ENCODE measurements at places on chromosomes 16 and 17.

DNA sequence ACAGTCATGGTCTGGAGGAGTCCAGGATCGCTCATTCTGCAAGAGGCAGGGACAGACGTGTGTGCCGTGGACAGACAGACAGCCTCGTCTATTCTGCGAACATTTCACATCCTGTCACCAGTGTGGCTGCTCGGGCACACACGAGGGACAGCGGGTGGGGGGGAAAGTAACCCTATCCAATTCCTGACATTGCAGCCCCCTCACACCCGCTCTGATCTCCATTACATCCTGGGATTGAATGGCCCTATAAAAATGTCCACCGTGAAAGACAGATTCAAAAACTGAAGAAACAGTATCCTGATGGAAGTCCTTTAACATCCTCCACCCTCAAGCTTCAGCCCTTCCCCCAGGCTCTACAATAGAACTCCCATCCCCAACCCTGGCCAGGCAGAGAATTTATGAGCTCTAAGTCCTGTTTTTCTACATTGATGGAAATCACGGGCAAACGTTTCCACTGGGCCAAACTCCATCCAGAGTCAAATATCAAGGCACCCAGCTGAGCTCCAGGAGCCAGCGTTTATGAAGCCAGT is 39.4 kb downstream of the HS3ST3A1 start:
- DNase-seq = no peak

DNA sequence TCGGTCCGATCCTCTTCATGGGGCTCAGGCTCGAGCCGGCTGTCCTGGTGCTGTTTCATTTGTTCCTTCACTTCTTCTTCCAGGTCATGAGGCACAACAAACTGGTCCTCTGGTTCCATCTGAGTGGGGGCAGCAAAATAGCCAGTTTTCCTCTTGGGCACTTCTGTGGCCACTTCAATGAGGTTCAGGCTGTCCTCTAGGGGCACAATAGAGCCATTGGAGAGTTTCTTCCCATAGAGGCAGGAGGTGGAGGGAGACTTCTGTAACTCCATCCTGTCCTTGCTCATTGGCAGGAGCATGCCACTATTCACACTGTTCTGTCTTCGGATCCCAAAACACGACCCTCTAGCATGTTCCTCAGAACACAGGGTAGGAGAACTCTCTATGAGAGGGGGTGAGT is 22.9 kb downstream of the MARVELD3 start:
- DNase-seq = no peak

DNA sequence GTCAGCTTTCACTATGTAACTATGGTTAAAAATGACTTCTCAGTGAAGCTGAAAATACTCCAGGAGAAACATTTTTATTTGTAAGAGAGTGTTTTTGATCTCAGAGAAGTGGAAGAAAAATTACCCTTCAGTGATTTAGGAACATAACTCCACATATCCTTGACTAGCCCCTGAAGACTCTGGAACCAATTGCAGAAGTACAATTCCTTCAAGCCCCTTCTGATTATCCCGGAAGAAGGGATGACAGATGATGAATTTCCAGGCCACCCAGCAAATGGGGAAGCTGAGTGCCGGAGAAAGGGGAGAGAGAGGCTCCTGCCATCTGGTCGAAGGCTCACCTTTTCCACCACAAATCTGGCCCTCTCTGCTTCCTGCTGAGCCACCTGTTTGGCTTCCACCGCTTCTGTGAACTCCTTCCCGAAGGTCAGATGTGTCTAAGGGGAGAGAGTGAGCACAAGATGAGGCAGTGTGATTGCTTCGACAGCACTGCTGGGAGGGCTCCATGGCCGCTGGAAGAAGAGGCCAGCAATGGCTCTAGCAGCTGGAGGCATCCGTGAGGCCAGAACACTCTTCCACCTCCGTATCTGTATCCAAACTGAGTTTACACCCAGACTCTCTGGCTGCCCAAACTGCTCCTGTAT is 8.1 kb downstream of the PHB1 start:
- DNase-seq = no peak

DNA sequence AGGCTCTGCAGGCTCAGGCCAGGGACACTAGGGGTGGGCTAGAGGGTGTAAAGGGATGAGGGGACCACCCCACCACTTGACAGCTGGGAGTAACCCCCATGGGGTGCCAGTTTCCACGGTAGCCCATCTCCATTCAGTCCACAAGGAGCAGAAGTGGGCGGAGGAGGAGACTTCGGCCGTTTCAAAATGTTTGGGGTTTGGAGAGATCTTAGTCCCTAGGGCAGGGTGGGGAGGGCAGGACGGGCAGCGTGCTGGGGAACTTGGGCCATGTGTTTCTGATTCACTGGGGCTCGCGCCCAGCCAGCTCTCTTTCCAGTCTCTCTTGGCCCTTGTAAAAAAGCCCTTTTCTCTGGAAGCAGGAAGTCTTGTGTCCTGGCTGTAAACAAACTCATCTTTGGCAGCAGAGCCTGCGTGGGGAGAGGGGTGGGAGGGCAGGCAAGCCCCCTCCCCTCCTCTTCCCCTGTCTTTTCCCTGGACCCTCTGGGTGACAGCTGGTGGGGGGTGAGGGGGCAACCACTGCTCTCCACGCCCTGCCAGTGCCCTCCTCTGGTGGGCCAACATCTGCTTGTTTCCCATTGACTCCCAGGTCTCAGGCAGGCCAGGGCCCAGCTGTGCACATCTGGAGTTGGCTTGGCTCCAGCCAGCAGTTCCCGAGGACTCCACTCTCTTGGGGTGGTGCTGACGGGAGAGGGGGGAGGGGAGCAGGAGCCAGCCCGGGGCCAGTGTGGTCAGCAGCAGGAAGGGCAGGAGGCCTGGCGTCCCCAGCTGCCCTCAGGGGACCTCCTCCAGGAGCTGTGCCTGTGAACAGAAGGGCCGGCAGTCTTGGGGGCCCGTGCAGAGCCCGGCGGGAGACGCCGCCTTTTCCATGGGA is 8.1 kb downstream of the CYGB start:
- no peak for DNase-seq

- no peak for DNase-seq
Observed at GRCh38 chr16:48810436-48810802, 200.4 kb upstream of the N4BP1 start.

- no peak for DNase-seq
Observed at GRCh38 chr16:11215935-11216556, 40.0 kb downstream of the SOCS1 start.

GRCh38 chr16:29007730-29008593 is 23.1 kb downstream of the LAT start:
- peak; percentile 74 for DNase-seq

GRCh38 chr16:73883126-73883525 is 413.5 kb upstream of the PSMD7 start:
- no peak for DNase-seq

DNA sequence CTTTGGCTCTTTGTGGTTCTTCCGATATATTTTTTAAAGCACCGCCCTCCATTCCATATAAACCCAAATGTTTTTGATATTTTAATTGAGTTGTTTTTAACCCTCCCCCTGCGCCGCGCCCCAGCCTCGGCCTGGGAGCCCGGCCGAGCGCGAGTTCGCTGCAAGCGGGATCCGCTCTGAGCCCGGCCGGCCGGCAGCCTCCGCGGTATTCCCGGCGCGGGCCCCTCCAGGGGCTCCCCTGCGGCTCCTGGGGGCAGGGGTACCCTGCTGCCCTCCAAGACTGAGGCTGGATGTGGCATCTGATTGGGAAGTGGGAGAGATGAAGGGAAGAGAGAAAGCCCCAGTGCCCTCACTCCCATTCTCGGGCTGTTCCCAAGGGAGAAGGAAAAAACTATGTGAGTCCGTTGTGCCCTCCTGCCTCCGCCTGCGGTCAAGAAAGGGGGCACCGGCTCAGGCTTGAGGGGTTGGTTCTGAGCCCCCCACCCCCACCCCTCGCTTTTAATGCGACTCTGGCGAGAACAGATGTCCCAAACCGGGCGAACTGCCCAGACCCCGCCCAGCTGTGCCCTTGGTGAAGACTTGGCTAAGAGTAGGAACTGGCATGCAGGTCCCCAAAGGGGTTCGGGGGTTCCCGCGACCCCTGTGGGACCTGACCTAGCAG is 8.6 kb downstream of the NEUROD2 start:
- no peak for DNase-seq

GRCh38 chr17:79537061-79537460 is 73.8 kb downstream of the RBFOX3 start:
- no peak for DNase-seq

DNA sequence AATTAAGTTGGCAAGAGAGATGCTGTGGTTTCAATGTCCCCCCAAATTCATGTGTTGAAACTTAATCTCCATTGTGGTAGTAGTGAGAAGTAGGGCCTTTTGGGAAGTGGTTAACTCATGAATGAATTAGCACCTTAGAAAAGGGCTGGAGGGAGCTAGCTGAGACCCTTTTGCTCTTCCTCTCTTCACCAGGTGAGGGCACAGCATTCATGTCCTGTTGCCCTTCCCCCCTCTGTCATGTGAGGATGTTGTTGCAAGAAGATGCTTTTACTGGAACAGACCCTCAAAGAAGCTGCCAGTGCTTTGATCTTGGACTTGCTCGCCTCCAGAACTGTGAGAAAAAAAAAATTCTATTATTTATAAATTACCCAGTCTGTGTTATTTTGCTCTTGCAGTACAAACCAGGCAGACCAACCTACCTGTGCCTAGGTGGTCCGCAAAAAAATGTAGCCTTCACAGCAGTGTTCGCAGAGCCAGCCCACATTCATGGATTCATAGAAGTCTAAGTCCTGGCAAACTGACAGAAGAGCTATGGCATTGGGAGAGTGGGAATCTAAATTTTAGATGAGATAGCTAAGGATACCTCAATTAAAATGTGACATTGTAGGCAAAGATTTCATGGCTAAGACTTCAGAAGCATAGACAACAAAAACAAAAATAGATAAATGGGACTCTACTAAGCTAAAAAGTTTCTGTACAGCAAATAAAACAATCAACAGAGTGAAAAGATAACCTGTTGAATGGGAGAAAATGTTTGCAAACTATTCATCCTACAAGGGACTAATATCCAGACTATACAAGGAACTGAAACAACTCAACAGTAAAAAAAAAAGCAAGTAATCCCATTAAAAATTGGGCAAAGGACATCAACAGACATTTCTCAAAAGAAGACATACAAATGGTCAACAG is 32.0 kb upstream of the ABCA5 start:
- DNase-seq = no peak

DNA sequence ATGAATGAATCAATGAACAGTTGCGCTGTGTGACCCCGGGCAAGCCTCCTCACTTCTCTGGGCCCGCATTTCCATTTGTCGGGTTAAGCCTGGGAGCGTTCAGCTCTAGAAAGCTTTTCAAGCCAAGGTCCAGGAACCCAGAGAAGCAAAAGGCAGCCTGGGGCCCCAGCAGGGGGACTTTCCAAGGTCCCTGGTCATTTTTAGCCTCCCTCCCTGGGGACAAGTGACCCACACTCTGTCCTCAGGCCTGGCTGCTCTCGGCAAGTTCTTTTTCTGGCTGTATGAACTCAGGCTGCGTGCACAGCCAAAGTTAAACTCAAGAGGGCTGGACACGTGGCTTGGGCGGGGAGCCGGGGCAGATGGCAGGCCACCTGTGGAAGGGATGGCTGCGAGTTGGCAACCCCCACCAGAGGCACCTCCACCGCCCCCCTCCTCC is 41.4 kb upstream of the CIBAR2 start:
- DNase-seq = no peak

GRCh38 chr16:55039511-55039910 is 108.8 kb downstream of the IRX5 start:
- no peak for DNase-seq

DNA sequence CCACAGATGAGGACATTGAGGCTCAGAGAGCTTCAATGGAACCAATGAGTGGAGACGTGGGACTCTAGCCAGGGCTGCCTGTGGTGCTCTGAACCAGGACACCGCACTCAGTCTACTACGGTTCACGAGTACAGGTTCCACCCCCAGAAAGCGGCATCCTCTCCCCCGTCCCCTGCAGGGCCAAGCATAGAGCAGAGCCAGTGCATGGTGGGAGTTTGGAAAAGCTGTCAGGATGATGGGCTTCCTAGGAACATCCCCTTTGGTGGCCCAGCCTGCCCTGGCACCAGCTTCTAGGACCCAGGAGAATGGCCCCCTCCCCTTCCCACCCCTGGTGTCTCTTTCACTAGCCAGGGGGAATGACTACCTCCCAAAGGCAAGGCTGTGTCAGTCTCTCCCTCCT is 8.4 kb downstream of the ZNF319 start:
- DNase-seq = no peak

GRCh38 chr17:1947743-1948516 is 77.2 kb downstream of the RTN4RL1 start:
- no peak for DNase-seq

- no peak for DNase-seq
Observed at GRCh38 chr17:78411241-78411857, 32.9 kb downstream of the PGS1 start.

GRCh38 chr16:3188925-3189825 is 1.2 kb downstream of the OR1F1 start:
- no peak for DNase-seq

GRCh38 chr17:12918142-12918541 is 99.7 kb downstream of the ELAC2 start:
- DNase-seq = no peak

- no peak for DNase-seq
Observed at GRCh38 chr16:35751191-35751941, 2292.0 kb downstream of the TP53TG3F start.

DNA sequence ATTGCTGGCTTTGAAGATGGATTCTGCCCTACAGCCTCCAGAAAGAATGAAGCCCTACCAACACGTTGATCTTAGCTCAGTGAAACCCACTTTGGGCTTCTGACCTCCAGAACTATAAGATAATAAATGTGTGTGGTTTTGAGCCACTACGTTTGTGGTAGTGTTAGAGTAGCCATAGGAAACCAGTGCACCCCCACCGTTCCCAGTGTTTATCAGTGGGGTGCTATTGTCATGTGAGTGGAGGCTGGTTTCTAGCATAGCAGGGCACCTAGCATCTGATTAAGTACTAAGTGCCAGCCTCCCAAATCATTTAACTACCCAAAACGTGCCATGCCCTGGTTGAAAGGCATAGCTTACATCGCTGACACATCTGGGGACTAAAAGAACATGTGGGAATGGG is 423.9 kb downstream of the UTP18 start:
- DNase-seq = no peak

DNA sequence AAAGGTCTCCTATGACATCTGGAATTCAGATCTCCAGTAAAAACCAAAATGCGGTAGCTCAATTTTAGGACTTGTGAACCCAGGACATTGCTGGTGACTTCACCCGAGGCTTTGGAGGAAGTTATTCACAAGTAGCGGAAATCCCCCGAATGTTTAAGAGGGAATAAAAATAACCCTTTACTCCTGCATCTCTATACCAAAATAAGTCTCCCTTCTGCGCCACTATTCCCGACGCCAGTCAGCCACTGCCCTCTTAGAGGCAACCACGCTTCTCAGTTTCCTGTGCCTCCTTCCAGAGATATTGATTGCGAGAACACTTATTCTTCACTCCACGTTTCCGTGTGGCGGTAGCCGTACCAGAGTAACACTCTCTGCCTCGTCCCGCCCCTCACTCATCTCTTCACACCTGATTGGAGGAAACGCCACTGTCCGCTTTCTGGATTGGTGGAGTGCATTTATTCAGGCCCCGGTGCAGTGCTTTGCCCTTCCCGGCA is 27.4 kb downstream of the EMP2 start:
- DNase-seq = peak; percentile 41

- no peak for DNase-seq
Observed at GRCh38 chr16:75019007-75019406, 20.2 kb downstream of the ZNRF1 start.

Measured in stimulated activated CD4-positive, alpha-beta T cell treated with anti-CD3 and anti-CD28 coated beads, Interleukin-15, amount 100 ng/mL, for 48 hours (primary cell).